PC-3 (cell line): ENCODE measurements at places on chromosomes 16 and 17. TPM values are rescaled to one million over a fixed set of nuclear protein-coding genes. Genes with fewer than 3 reads are reported as not detected.

DNA sequence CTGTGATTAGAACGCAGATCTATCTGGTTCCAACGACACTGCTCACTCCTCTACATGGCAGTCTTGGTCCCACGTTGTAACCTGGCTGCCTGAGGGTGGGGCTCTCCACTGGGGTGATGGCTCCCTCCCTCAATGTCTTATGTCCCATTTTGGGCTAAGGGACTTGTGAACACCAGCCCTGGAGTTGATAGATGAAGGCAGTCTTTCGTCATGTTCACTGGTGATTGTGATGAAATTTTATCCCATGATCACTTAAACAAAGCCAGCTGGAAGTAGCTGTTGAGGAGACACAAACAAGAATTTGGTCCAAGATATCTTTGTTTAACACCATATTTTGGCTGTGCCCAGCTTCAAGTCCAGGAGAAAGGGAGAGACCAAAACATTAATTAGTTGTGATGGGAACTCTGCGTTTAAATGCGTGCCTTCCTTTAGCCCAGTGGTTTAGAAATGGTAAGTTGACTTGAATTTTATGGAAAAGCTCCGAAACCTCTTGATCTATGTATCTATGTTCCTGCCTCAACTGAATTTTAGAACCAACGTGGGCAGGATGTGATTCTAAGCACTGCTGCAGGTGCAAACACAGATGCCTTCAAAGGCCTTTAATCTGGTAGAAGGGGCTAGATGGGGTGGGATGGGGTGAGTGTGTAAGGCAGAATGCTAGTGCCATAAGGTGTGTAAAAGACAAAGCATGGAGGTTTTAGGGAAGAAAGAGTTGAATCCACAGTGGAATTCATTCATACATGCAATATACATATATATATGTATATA is 186.8 kb upstream of the IRX3 start:
- no peak for DNase-seq

The PRR29 gene
- 0.77 and 1.2 TPM in 2 replicates for total RNA-seq

GRCh38 chr17:21021208-21021803 is 21.5 kb downstream of the USP22 start:
- DNase-seq, result no peak

- peak; percentile 2 for DNase-seq
These were observed 3.0 kb upstream of the PIPOX start for GRCh38 chr17:29039764-29040598.

The FOXC2 gene
- not detected in 2 replicates for total RNA-seq

GRCh38 chr17:7437369-7437863 is 1.9 kb upstream of the FGF11 start:
- no peak for DNase-seq

The USP43 gene
- 8.1 and 10.0 TPM in 2 replicates for total RNA-seq

DNA sequence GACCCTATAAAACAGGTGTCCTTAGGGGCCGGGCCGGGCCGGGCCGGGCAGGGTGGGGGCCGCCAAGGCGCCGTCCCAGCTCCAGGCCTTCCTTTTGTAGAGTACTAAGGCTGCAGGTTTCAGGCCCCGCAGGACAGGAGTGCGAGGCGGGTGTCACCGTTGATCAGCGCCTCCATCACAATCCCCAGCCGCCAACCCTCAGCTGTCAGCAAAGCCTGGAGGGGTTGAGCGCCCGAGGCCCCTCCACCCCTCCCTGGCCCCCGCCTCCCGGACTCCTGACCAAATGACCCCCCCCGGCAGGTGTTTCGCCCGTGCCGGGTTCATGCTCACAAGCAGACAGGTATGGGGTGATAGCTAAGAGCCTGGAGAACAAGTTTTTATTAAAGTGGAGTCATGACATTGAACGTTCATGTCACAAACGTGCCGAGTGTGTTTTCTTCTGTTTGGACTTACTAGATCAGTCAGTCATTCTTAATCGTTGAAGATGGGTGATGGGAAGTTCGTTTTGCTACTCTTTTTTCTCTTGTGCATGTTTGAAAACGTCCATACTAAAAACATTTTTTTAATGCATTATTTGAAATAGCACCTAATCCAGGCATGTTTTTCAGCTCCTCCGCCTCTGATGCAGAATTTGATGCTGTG is 534 bp downstream of the ARL2BP start:
- DNase-seq, result peak; percentile 12

The RPAIN gene
- 46.1 and 47.9 TPM in 2 replicates for total RNA-seq

The SLC9A5 gene
- total RNA-seq, result 0.81 and 1.1 TPM in 2 replicates

- DNase-seq, result no peak
These were observed 137.8 kb downstream of the UTP18 start for GRCh38 chr17:51398128-51398525.

GRCh38 chr17:3951420-3951819 is 12.8 kb downstream of the ATP2A3 start:
- no peak for DNase-seq

DNA sequence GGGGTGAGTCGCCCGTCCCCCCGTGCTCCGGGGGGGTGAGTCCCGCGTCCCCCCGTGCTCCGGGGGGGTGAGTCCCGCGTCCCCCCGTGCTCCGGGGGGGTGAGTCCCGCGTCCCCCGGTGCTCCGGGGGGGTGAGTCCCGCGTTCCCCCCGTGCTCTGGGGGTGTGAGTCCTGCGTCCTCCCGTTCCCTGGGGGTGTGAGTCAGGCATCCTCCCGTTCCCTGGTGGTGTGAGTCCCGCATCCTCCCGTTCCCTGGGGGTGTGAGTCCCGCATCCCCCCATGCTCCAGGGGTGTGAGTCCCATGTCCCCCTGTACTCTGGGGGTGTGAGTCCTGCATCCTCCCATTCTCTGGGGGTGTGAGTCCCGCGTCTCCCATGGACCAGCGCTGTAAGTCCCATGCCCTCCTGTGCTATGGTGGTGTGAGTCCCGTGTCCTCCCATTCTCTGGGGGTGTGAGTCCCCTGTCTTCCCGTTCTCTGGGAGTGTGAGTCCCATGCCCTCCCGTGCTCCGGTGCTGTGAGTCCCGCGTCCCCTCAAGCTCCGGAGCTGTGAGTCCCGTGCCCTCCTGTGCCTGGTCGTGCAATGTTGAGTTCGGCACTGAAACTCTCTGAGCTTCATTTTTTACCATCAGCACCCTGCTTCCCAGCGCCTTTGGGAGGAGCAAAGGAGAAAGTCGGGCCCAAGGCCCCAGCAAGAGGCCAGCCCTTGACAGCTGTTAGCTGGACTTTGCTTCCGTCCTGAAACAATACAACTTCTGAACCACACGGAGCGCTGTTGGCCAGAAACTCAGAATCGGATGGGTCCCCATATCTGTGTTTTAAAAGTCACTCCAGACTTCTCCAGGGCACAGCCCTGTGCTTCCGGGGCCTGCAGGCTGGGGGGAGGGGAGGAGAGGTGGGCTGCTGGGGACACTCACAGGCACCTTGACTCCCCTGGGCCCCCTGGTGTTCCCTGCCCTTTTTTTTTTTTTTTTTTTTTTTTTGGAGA is 11.5 kb upstream of the ZC3H18 start:
- DNase-seq, result peak; percentile 57

The PRSS8 gene
- total RNA-seq, result 18.0 and 23.4 TPM in 2 replicates

The WNT3 gene
- total RNA-seq, result 4.9 and 5.7 TPM in 2 replicates

The TVP23A gene
- not detected in 2 replicates for total RNA-seq

DNA sequence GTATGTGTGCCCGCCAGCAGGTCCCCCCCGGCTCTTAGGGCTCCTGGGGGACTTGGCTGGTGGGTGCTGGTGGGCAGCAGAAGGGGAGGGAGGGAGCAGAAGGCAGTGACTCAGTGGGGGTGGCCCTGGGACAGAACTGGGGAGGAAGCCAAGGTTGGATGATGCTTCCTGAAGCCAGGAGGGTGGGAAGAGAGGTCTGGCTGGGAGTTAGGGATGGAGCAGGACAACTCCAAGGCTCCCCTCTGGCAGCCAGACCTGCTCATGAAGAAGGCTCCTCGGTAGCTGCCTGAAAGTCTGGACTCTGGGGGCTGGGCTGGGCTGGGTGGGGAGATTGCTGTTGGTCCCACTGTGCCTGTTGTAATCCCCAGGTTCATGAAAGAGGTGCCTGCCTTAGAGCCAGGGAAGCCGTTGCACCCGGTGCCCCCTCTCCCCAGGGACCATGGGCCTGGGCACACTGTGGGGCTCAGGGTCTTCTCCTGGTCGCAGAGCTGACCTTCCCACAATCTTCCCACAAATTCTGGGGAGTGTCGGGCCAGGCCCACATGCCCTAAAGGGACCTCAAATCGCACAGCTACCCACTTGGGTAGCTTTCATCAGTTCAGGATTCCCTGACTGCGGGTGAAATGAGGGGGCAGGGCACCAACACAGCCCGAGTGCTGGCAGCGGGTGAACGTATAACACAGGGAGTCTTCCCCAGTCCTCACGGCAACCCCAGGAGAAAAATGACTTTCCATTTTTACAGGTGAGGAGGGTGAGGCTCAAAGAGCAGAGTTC is 1.1 kb upstream of the PLEKHG4 start:
- DNase-seq, result peak; percentile 72

DNA sequence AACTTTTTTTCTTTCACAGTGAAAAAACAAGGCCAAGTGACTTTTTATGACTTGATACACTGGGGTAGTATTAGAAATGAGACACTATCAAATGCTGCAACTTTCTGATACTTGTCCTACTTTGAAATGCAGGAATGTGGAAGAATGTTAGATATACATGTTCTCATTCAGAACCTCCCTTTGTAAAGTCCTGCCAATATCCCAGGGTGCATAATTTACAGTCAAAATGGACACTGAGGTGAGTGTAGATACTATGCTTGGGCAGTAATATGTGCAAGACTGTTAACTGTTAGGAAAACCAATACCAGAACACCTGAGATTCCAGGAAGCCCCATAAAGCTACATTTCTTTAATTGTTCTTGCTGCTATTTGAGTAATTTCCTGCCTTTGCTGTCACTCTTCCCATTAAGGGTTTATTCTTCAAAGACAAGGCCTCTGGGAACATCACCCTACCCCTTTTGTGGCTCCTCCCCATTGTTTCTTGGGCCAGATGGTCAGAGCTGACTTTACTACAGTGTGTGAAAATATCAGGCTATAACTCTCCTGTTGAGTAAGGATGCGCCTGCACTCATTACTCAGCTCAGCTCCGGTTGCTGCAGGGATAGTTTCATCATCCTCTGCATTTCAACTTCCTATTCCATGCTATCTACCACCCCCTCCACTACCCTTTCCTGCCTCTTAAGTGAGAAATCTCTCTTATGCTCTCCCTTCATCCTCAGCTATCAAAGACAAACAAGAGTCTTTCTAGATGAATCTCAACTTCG is 48.7 kb downstream of the TMEM100 start:
- DNase-seq, result no peak

DNA sequence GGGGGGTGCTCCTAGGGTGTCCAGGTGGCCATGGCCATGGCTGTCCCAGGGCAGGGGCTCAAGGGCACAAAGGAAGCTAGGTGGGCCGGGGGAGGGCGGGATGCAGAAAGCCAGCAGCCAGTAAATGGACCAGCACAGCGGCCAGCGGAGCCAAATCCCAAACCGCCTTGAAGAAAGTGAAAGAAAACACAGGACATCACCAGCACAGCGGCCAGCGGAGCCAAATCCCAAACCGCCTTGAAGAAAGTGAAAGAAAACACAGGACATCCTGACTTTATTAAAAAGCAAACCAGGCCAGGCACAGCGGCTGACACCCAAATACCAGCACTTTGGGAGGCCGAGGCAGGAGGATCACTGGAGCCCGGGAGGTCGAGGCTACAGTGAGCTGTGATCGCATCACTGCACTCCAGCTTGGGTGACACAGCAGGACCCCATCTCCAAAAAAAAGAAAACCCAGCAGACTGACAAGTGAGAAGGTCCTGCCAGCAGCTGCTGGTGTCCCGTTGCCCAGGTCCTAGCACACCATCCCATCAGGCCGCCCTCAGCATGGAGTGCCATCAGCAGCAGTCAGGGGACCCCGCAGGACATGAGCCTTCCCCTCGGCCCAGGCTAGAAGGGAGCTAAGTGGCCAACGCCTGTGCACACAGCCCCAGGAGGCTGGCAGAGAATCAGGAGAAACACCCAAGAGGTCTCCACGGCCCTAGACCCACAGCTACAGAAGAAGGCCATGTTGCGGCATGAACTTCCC is 17.0 kb downstream of the SLC38A10 start:
- DNase-seq, result no peak

DNA sequence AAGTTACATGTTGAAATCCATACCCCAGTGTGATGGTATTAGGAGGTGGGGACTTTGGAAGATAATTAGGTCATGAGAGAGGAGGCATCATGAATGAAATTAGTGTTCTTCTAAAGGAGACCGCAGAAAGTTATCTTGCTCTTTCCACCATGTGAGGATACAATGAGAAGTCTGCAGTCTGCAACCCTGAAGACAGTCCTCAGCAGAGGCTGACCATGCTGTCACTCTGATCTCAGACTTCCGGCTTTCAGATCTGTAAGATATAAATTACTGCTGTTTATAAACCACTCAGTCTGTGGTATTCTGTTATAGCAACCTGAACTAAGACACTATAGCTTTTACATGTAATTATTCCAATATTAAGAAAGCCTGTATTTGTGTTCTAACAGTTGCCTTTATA is 116.7 kb upstream of the CES5A start:
- DNase-seq, result no peak

GRCh38 chr16:15682105-15682570 is 32.1 kb downstream of the NDE1 start:
- DNase-seq, result peak; percentile 72

- no peak for DNase-seq
These were observed 136.9 kb downstream of the BANP start for GRCh38 chr16:88088161-88088581.

DNA sequence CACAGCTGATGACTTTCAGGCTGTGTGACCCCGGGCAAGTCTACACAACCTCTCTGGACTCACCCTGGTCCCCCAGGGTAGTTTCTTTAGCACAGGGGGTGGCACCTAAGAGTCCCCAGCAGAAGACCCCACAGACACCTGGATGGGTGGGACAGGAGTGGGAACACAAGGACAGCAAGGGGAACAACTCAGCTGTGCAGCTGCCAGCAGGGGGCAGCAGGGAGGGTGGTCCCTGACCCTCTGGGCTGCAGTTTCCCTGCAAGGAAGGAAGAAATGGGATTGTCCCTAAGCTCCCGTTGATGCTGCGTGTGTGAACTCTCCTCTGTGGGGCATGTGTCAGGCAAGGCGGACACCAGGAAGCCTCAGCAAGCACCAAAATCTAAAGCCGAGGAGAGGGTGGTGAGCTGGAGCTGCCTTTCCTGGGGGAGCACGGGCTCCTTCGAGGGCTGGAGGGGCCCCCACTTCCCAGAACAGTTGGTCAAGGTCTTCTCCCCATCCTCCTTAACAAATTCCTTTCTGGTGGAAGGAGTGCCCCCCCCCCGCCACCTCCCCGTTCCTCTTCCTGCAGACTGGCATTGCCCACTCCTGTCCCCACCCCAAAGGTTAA is 24.1 kb upstream of the CDH5 start:
- peak; percentile 30 for DNase-seq

The MRTFB gene
- 8.1 and 12.7 TPM in 2 replicates for total RNA-seq

The KCNAB3 gene
- total RNA-seq, result 0.26 and 0.75 TPM in 2 replicates

The NEUROD2 gene
- not detected in 2 replicates for total RNA-seq

The TTC19 gene
- total RNA-seq, result 187 and 436 TPM in 2 replicates

DNA sequence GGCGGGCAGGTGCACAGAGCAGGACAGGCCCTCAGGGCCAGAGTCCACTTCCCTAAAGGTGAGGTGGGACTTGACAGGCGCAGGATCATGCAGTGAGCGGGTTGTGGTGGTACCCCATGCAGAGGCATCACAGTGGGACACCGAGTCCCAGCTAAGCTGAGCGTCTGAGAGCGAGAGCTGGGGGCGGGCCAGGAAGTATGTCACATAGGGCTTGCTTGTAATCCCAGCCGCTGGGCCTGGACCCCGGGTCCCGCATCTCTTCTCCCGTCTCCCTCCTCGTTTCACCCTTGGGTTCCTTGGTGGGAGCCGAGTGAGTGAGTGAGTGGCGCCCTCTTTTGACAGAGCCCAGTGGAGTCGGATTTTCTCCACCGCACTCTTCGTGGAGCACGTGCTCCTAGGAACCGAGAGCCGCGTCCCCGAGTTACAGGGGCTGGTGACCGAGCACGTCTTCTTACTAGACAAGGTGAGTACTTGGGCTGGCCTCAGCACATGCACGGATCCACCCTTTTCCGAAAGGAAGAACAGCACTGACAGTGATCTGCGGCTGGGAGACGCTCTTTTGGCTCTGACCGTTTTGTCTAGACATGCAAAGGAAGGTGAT is 50.8 kb upstream of the ENDOV start:
- DNase-seq, result peak; percentile 45

The C16orf54 gene
- not detected in 2 replicates for total RNA-seq
